NCI-H1092 (cell line): ENCODE measurements at places on chromosomes 5 and 9.

DNA sequence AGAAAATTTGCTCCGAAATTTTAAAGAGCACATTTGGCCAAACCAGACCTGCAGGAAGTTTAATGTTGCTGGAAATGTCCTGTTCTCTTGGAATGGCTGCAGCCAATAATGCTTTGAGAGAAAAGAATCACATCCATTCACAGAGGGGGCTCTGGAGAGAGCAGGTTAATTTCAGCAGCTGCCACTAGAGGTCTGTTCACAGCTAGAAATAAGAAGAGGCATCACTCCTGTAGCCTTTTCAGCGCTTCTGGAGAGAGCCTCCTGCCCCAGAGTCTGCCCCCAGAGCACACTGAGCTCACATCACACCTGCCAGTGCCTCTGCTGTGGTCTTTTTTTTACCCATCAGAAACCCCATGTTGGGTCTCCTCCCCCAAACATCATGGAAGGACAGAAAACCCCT lies 124.8 kb upstream of the RAD23B start:
- DNase-seq = no peak

DNA sequence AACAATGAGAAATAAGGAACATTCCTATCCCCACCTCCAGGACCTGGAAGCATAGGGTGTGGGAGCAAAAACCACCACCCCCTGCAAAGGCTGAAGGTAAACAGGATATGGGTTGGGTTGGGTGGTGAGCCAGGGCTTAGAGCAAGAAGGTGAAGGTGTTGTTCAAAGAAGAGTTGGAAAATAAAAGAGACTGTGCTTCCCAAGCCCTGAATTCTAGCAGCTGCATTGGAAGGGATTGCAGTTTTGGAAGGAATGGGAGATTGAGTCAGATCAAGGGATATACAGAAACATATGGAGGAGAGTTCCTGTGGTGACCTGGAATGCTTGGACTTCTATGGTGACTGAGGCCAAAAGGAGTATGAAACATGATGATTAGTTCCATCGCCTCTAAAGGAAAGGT lies 24.7 kb upstream of the MTAP start:
- no peak for DNase-seq

DNA sequence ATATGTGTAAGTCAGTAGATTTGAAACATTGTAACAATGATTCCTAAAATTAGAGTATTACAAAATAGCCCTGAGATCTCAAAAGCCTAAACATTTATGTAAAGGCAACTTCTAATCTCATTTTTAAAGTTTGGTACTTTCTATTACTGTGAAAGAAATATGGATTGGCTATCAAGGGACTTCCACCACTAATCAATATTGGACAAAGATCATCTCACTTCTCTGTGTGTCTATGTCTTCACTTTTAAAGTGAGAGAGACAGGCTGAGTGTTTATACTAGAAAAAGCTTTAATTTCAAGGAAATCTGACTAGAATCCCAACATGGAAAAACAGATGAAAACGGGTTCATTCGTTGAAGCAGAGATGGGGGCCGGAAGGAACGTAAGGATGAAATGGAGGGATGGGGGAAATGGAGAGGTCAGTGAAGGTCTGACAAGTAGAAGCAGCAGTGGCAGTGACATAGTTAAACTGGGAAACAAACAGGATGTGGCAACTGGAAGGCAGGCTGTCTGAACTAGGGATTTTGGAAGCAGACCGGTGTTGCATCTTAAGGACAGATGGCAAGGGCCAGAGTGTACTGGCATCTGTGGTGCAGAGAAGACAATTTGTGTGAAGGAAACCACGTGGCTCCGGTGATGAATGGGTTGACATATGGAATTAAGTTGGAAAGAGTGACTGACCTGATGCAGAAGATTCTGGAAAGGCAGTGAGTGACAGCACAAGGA lies 60.8 kb downstream of the PDE4D start:
- no peak for DNase-seq

GRCh38 chr5:41871852-41872251 lies 1.6 kb upstream of the OXCT1 start:
- DNase-seq = no peak

DNA sequence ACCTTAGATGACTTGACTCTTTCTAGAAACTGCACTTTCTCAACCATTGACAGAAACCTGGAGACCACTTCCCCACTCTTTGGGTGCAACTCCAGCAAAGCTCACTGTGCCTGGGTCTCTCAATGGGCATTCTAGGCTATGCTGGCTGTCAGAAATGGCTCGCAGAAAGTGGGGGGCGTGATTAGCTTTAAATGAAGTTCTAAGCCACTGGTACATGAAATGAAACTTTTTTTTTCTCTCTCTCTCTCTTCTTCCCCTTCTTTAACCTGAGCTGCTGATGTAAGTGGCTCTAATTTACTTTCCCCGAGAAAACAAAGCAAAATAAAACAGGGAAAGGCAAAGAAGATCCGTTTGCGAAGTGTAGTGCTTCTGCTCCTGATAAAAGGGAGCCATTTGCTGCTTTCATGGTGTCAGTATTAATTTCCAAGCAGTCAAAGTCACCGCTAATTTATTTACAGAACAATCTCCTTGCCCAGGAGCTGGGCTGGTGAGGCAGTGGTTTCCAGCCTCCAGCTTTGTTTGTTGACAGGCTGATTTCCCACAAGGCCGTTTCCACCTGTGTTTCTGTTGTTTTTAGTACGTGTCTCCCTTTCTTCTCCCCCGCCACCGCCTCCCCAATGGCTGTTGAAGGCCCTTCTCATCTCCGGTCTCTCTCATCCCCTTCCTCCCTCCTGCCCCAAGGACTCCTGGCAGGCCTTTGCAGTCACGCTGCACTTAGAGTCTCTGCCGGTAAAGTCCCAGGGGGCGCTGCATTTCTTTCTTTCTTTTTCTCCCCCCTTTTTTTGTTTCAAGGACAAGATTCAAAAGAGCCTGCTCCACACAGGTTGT lies 422.9 kb downstream of the EBF1 start:
- DNase-seq = peak; percentile 47

GRCh38 chr9:110753731-110754231 lies 85.2 kb downstream of the MUSK start:
- no peak for DNase-seq

GRCh38 chr5:131112424-131112823 lies 52.6 kb downstream of the HINT1 start:
- no peak for DNase-seq

GRCh38 chr5:121158451-121158850 lies 693.2 kb upstream of the FTMT start:
- no peak for DNase-seq

DNA sequence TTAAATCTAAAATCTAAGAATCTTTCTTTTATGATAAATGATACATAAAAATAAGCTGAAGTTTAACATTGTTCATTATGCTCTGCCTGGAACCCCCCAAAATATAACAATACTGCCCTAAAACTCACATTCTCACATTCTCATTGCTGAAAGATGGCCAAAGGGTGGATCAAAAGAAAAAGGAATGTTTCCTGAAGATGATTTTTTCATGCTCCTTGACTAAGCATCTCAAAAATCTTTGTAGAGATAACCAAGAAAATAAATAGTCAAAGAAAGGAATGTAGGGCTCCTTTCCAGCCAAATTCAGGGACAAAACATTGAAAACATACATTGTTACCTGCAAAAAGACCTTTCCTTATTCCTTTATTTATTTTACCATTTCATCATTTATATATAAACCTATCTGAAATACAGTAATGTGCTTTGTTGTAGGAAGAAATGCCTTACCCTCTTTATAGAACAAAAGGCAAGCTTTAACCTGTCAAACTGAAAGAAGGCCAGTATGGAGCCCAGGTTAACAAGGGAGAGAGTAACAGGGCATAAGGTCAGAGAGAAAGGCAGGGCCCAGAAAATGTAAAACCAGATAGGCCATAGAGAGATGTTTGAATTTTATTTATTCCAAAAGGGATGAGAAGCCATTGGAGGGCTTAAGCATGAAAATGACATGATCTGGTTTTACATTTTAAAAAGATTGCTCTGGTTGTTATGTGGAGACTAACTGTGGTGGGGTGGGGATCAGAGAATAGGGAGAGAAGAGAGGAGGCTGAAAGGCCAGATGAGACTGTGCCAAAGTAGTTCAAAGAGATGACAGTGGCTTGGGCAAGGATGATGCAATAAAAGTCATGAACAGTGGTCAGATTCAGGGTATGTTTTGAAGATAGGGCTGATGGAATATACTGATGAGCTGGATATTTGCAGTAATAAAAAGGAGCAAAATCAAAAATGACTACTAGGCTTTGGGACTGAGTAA lies 37.3 kb upstream of the CDK5RAP2 start:
- no peak for DNase-seq
